ENCODE measurements at places on chromosomes 11 and 22.

GRCh38 chr11:73760135-73760678 lies 667 bp downstream of the RAB6A start:
- peak; percentile 37 for DNase-seq

DNA sequence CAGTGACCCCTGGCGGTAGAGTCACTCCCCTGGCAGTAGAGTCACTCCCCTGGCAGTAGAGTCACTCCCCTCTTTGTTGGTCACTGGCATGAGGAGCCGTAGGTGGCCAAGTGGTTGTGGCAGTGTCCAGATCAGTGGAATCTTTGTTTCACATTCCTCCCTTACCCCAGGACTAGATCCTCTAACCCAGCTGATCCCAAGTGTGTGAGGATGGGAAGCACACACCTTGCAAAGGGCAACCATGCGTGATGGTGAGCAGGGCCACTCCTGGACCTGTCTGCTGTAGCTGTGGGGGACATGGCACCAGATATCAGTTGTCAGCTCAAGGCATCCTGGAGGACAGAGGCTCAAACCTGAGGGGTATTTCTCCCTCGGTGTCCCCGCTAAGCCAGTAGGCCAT lies 37.8 kb downstream of the OSBP2 start:
- no peak for DNase-seq

- peak; percentile 57 for DNase-seq
Observed at GRCh38 chr11:64996710-64997380, at the start of gene BATF2. Gene BATF2, minus strand, starts transcription at chr11:64996971. Its CDS starts 57 bp downstream, at chr11:64996914.

GRCh38 chr11:130442737-130443136 lies 5.7 kb upstream of the ADAMTS15 start:
- peak; percentile 31 for DNase-seq

GRCh38 chr11:126840975-126841374 lies 159.6 kb downstream of the KIRREL3 start:
- DNase-seq, result no peak

DNA sequence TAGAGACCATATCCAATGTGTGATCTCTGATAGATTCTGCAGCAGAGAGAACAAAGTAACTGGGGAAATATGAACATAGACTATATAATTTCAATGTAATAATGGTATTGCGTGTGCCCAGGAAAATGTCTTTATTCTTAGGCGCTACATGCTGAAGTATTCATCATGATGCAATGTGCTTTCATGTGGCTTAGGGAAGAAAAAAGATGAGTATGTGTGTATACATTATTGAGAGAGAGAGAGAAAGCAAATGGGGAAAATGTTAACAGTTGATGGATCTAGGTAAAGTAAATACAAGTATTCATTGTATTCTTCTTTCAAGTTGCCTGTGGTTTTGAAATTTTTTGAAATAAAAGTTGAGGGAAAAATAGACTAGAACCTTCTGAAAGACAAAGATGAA lies 10.3 kb downstream of the CADM1 start:
- DNase-seq, result peak; percentile 13

- DNase-seq, result peak; percentile 86
Observed at GRCh38 chr11:45872651-45873356, 12.6 kb upstream of the MAPK8IP1 start.

DNA sequence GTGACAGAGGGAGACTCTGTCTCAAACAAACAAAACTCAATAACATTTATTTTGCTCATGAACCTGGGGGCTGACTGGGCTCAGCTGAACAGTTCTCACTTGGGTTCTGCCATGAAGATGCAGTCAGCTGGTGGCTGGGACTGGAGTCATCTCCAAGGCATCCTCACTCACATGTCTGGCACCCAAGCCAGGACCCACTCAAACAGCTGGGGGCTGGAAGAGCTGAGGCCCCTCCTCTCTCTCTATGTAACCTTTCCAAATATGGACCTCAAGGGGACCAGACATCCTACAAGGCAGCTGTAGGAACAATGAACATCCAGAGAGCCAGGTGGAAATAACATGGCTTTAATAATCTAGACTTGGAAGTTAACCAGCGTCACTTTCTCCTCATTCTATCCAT lies 16.8 kb downstream of the HSPA8 start:
- DNase-seq, result no peak

DNA sequence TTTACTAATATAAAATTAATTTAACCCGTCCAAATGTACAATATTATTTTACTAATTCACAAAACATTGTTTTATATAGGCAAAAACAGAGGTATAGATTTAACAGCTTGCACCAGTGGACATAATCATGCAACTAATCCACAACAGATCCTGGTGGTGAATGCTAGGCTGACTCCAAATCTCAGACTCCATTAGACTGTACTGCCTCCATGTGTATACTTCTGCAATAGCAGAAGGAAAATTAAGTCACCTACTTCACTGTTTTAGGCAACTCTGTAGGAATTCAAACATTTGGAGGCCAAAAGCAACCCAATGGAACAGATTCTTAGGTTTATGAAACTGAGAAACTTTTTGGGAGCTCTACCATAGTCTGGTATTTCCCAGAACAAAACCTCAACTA lies 30.0 kb upstream of the RAB39A start:
- peak; percentile 50 for DNase-seq

DNA sequence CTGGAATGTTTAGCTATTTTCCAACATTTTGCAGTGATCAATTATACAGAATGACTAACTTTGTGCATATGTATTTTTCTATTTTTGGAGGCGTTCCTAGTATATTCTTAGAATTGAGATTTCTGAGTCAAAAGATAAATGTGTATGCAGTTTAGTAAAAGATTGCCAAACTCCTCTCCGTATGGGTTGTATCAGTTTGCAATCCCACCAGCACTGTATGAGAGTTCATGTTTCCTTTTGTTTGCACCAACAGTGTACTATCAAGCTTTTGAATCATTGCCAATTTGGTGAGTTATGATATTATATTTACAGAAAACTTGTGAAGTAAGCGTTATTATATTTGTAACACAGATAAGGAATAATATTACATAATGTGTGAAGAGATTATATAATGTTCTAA lies 658.7 kb downstream of the JRKL start:
- no peak for DNase-seq

Measured in fibroblast of lung (primary cell).